NCI-H1092 treated with DMSO at 0.1 percent for 48 hours (cell line): ENCODE measurements at places on chromosomes 16 and 17.

GRCh38 chr16:13438064-13438463 lies 481.9 kb upstream of the ERCC4 start:
- no peak for DNase-seq

DNA sequence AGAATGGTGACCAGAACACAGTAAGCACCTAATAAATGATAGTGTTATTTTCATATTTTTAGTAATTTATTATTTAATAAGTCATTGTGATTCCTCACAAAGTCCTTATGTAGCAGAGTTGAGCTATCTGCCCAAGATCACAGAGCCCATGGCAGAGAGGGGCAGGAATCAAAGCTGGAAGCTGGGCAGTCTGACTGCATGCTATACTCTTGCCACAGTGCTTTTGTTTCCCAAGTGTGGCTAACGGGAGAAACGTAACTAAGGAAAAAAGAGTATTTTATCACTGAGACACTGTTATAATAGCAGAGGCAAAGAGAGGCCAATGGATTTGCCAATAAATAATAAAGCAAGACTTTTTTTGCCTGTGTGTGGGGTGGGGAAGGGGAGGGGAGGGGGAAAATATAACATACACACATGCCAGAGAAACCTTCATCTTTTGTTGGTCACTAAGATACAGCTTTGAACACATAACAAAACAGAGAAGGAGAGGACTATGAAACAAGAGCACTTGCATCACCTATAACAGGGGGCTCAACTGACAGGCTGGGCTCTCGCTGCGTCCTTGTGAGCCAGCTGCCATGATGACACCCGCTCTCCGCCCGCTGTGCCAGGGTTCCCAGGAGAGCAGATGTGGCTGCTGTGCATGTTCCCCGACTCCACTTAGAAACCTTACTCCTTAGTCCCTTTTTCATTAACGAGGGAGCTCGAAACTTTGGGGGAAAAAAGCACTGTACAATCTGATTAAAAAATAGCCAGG lies 10.1 kb downstream of the CSNK2A2 start:
- DNase-seq = no peak

- no peak for DNase-seq
Observed at GRCh38 chr16:57747496-57747895, 11.9 kb downstream of the KATNB1 start.

GRCh38 chr16:53822936-53823529 lies 119.1 kb downstream of the FTO start:
- no peak for DNase-seq

DNA sequence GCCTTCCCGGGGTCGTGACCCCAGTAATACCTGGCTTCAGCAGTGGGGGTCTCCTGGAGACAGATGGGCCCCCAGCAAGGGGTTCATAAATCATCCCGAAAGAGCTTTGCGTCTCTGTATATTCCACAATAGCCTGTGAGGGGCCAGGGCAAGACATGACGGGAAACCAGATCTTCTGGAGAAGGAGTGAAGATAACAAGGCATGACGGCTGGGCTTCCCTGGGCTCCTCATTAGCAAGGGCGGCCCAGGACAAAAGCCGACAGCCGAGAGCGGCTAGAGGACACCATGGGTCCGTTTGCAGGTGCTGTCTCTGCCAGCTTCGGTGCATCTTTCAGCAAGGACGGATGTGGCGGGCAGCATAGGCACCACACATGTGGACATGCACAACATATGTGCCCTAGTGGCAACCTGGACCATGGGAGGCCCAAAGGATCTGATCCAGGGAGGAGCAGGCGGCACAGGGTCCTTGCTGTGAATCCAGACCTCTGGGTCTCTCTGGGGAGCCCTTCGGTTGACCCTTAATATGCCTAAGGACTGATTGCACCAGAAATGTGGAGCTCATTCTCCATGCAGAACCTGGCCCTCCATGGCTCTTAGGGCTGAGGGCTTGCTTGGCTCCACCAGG lies 136.9 kb upstream of the FOXF1 start:
- DNase-seq = no peak

DNA sequence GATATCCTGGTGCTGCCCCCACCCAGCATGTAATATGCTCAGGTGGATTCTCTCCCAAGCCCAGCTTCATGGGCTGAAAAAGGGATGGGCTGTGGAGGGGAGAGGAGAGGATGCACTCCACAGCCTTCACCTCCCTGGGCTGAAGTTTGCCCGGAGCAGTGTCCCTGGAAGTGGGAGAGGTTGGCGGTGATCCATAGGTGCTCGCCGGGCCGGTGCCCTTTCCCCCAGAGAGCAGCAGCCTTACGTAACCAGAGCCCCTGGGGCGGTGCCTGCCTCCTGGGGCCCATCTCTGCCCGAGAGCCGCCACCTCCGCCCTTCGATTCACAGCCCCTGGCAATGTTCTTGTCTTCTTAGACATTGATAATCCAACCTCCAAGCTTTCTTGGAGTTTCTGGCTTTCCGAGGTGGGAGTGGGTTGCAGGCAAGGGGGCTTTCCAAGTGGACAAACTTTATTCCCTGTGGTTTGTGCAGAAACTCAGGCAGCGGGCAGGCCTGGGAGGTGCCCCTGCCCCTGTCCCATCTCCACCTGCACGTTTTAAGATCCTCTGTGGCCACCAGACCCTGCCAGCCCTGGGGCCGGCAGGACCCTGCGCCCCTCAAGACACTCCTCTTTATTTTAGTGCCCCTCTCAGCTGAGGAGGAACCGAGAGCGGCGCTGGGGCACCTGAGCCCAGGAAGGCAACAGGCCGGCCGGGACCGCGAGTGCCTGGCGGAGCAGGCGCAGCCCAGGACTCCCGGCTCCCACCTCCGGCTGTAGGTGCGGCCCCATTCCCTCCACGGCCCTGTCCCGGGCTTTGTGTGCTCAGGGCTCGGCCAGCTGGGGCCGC lies 3.1 kb upstream of the WDR90 start:
- no peak for DNase-seq

- no peak for DNase-seq
Observed at GRCh38 chr16:83932955-83933673, 19.9 kb upstream of the OSGIN1 start.

- DNase-seq = no peak
Observed at GRCh38 chr16:88629835-88630234, 8.5 kb upstream of the IL17C start.

DNA sequence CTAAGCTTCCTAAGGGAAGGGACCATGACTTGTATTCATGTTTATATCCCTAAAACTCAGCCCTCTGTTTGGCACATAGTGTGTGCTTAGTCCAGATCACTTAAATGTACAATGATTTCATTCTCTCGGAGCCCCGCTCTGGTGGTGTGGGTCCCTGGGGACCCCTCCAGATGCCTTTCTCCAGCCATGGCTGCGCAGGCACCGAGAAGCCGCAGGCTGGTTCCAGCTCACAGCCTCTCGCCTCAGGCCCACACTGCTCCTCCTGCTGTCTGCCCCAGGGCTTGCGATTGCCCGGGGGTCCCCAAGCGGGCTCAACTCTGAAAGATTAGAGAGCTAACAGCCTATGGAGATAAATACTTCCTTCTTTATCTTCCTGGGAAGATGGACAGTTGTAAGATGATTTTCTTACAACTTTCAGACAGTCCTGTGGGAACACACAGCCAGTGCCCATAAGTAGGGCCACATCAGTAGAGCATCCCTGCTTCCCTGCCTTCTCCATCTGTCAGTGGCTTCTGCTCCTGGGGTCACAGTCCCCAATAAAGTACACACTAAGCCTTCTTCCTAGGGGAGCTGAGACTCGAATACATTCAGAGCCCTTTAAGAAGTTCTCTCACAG lies 66.2 kb downstream of the CENPV start:
- no peak for DNase-seq

DNA sequence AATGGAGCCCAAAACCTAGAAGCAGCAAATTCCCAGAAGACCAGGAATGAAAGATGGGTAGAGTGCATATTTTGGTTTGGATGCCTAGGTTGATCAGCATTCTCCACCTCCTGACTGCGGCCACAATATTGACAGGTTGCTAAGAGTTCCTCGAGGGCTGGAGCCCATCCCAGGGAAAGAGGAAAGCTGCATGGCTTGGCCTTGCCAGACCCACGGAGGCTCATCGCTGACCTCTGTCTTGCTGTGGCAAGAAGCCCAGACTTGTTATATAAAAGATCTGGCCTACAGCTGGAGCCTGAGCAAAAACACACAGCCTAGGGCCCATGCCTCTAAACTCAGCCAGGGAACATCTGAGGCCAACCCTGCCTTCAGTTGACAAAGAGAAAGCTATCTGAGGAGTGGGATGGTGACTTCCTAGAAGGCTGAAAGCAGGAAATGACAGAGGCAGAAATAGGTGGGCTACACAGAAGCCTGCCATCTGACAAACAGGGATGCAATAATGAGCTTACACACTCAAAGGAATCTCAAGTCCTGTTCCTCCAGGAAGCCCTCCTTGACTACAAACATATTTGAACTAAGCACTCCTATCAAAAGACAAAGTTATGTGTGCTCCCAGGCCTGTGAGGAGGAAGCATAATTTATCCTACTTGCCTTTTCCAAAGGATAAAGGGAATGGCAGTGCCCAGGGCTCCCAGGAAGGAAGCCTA lies 22.5 kb upstream of the SLC35B1 start:
- no peak for DNase-seq

GRCh38 chr17:39357986-39358385 lies 43.4 kb downstream of the FBXL20 start:
- DNase-seq = no peak

DNA sequence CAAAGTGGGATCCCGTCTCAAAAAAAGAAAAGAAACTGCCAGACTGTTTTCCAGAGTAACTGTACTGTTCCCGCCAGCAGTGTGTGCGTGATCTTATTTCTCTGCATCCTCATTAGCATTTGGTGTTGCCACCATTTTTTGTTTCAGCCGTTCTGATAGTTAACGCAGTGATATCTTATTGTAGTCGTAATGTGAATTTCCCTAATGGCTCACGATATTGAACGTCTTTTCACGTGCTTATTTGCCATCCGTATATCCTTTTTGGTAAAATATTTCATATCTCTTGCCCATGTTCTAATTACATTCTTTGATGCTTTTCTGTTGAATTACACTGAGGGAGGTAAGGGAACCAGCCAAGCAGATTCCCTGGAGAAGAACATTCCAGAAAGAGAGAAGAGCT lies 92.4 kb downstream of the SEC14L1 start:
- DNase-seq = no peak

DNA sequence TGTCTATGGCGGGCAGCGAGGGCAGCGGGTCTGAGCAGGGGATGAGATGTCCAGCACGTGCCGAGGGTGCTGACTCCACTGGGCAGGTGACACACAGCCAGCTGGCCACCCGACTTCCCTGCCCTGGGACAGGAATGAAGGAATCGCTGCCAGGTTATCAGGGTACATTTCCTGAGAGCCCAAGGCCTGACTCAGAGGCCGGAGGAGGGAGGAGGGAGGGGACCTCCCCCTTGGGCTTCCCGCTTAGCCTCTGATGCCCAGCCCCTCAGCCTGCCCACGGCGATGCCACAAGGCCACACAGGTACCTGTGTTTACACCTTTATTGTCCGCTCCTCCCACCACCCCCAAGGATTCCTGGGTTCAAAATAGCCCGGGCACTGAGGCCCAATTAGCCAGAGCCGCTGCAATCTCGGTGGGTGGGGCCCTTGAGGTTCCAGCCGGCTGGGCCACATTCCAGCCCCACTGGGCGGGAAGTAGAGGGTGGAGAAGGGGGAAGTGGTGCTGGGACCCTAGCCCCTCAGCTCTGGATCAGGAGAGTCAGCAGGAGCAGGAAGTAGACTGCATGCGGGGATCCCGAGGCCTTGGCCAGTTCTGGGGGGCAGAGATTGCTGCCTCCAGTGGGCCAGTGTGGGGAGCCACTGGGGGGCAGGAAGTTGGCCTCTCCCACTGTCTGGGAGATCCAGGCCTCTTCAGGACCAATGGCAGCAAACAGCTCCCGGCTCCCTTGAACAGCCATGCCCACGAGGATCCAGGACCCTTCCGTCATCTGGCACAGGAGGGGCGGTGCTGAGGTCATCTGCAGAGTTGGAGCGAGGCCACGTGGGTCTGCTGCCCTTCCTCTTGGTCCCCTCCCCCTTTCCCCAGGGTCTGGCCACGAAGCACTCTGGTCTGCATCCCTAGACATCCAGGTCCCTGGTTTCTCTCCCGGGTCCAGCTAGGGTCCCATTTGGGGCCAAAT lies 3.4 kb upstream of the PRSS8 start:
- DNase-seq = no peak

- no peak for DNase-seq
Observed at GRCh38 chr16:72859581-72859980, 188.3 kb downstream of the ZFHX3 start.

- no peak for DNase-seq
Observed at GRCh38 chr16:10387188-10387617, 1.3 kb downstream of the ATF7IP2 start.

GRCh38 chr17:44496815-44497214 lies 6.4 kb downstream of the GPATCH8 start:
- DNase-seq = no peak

GRCh38 chr17:11823862-11824261 lies 173.4 kb downstream of the ZNF18 start:
- DNase-seq = no peak

DNA sequence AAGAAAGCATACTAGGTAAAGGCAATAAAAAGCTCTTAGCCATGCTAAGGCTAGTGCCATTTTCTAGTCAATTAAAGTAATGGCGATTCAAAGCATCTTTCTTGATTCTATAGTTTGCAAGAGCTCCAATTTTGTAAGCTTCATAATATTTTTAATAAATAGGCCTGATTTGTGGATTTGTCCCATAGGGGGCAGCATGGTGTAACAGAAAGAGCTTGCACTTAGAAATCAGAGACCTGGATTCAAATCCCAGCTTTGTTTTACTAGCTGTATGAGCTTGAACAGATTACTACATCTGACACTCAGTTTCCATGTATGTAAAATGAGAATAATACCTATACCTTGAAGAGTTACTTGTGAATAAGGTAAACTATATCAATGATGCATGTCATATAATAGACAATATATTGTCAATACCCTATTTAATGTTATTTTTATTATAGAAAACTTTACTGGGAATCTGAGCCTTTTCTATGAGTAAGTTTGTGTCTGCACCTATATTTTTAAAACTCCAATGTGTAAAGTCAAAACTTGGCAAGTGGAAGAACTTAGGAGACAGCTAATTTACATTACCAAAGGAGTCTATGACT lies 93.6 kb upstream of the NOG start:
- no peak for DNase-seq

- DNase-seq = no peak
Observed at GRCh38 chr16:75311383-75311938, 60.0 kb upstream of the BCAR1 start.

- DNase-seq = no peak
Observed at GRCh38 chr17:38883592-38884526, 14.0 kb downstream of the LASP1 start.

DNA sequence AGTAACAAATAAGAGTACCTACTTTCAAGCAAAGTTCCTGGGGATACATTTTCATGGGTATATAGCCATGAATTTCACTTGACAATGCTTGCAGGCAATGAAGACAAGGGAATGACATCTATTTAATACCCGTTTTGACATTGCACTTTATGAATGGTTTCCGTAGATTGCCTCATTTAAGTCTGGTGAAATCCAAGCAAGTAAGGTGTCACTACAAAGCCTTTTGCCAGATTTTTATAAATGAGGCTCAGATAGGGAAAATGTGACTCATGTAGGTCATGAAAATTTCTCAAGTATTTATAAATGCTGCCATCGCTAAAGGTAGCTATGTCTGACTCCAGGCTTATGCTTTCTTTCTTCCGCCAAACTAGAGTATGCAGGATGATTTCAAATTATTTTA lies 644.3 kb downstream of the CDH8 start:
- no peak for DNase-seq
